Hippocampal formation (tissue), 2 donors: ENCODE measurements at places on chromosomes 2 and 18.

DNA sequence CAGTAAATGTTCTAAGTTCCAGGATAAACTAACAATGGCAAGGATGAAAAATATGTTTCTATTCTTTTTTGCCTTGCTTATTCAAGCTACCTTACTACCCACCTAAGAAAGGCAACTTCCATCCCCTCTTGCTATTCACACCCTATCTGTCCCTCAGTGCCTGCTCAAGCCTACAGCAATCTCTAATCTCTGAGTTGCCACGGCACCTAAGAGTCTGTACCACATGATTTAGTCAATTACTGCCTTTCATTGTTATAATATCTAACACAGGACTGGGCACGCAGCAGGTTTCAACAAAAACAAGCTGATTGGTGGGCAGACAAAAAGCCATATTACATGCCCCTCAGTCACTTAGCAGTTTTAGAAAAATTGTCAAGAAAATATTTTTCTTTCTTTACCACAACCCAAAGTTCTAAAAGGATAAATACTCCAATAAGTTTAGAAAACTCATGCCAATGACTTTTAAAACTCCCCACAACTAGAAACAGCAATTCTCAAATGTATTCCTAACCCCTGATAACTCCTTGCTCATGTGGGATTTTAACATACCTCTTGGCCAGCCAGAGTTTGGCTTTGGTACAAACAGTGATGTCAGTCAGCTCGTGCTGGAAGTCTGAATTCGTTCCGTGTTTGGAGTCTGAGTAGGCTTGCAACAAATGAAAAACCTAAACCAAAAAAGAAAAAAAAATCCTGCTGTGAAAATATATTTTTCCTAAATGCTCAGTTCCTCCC lies 117.3 kb upstream of the ZFP36L2 start:
- no peak for DNase-seq

- no peak for DNase-seq
Measured at GRCh38 chr2:98374286-98374685, 28.0 kb downstream of the CNGA3 start.

GRCh38 chr2:191272064-191272463 lies 26.9 kb downstream of the MYO1B start:
- no peak for DNase-seq

GRCh38 chr2:54787755-54788366 lies 64.4 kb downstream of the EML6 start:
- no peak for DNase-seq

DNA sequence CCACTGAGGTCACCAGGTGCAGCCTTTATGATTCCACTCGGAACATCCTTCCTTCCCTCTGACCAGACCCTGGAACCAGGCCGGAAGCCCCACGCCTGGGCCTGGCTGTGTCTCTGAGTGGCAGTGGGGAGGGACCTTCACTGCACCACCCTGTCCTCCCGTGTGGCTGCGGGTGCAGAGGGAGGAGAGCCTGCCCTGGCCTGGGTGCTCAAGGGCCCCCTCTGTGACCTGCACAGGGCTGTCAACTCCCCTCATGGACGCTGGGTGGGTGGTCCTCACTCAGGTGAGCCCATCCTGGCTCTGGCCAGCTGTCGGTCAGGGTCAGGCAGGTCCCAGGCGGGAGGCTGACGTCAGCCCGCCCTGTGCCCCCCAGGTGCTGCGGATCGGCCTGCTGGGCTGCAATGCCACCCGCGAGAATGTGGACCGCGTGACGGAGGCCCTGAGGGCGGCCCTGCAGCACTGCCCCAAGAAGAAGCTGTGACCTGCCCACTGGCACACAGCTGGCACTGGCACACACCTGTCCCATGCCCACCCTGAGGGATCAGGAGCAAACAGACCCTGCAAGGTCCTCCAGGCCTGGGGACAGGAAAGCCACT lies 9.8 kb downstream of the AGXT start:
- no peak for DNase-seq

DNA sequence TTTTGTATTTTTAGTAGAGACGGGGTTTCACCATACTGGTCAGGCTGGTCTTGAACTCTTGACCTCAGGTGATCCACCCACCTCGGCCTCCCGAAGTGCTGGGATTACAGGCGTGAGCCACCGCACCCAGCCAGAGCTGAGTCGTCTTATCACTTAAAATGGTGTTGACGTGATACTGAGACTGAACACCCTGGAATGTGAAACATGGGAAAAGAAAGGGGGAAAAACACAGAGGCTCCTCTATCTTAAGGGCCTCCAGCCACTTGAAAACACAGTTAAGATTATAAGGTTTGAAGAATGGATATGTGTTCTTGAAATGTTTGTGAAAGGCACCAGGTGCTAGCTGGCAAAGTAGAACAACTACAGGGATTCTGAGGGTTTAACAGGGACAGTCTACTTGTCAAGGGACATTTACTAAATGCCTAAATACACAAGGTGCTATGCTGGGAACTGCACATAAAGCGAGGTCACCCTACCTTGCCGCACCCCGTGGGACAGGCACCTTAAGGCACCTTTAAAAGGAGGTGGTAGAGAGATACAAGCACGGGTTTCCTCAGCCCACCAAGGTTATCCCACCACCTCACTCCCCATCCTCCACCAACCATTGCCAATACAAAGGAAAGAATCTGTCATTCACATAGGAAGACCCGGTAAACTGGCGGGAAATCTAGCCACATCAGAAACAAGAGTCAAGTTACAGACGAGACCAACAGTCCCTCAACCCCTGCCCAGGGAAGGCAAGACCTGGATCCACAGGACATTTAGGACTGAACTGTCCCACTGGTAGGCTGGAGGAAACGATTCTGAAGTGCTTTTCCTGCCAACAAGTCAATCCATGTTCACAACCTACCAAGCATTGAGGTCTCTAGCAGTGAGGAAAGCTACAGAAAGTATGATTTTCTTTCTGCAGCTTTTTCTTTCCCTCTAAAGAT lies 43.4 kb downstream of the STK39 start:
- no peak for DNase-seq

- DNase-seq, result no peak
Measured at GRCh38 chr18:33210575-33211189, 229.8 kb downstream of the CCDC178 start.

DNA sequence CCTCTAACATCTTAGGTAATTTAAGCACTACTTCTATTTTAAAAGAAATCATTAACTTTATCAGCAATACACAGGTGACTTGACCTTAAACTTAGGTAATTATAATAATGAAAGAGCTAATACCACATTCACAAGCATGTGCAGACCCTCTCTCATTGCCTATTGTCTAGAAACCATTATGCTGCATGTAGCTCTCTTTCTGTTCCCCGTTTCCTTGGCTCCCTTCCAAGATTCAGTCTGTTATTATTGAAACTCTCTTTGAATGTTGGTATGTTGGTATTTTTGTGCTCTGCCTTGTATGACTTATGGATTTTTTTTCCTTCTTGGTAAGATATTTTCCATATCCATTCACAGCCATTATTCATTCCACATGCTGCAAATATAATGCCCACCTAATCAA lies 201.2 kb downstream of the CDCA7 start:
- DNase-seq, result no peak

DNA sequence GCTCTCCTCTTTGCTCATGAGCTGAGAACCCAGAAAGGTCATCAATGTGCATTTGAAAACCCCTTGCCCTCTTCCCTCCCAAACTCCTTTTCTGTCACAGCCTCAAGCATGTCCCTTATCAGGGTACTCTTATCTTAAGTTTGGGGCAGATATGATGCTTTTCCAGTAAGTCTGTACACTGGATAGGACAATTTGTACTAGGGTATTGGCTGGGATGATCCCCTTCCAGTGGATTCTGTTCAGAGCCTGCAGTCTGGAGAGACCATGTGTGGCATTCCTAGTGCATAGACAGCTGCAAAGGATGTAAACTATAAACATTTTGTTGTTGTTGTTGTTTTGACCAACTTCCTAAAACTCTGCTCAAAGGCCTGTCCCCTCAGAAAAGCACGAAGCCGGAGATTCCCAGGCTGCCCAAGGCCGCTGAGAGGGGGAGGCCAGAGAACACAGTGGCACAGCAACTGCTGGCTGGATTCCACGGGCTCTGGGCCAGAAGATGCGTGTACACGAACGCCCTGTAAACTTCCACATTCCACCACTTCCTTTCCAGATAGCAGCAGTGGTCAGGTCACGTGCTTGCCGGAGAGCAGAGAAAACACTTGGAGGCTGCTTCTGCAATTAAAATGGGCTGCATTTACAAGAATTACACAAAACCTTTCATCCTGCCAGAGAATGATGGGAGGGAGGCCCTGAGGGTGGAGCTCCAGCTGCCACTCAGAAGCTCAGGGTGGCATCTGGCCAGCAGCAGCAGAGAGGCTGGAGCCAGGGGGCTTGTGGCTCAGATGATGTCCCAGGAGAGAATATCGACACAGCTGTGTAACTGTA lies 42.1 kb downstream of the BMP10 start:
- peak; percentile 77 for DNase-seq

- DNase-seq, result no peak
Measured at GRCh38 chr2:96842600-96842999, 1.2 kb downstream of the ANKRD23 start.
